ENCODE measurements at places on chromosomes 5 and 9.

GRCh38 chr5:41637424-41637823, 127.0 kb upstream of the PLCXD3 start:
- H3K4me1 ChIP-seq = no peaks in the 10 kb centered on the region
- no peak for DNase-seq
- no peak overlapping the region for H3K4me3 ChIP-seq

- peaks cover 39% of the 10 kb centered on the region for H3K36me3 ChIP-seq
- H3K27ac ChIP-seq = no peak overlapping the region
- no peaks in the 10 kb centered on the region for H3K4me1 ChIP-seq
- DNase-seq = no peak
Observed at GRCh38 chr5:172156541-172156994, 31.5 kb downstream of the STK10 start.

DNA sequence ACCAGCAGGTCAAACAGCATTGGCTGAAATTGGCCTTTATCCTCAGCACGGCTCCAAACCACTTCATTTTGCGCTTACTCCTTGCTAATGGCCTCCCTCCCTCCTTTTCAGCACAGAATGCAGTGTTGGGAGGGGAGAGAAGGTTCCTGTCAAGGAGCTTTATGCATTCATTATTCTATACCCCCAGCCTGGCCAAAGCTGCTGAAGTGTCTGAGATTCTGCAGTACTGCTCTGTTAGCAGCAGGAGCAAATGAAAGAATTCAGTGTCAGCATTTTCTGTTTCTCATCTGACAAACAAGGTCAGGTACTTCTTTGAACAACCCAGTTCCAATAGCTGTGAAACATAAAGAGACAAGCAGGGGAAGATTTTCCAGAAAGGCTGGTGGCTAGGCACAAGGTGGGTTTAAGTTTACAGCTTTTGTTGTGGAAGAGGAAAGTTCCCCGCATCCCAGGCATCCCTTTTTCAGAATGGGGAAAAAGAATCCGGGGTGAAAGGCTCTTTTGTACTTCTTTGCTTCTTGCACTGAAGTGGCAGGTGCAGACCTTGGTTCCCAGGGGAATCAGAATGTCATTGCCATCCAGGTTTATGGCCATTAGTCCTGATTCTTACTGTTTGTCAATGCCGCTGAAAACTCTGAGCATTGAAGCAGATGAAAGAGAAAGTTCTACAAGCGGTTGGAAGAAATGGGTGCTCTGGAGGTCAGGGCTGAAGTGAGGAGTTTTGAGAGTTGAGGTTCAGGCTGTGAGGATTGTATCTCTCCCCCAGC, 109.3 kb upstream of the APC start:
- H3K27ac ChIP-seq = no peak overlapping the region
- no peaks in the 10 kb centered on the region for H3K36me3 ChIP-seq
- DNase-seq = no peak
- H3K4me3 ChIP-seq = no peak overlapping the region
- peaks cover 10% of the 10 kb centered on the region for H3K27me3 ChIP-seq

DNA sequence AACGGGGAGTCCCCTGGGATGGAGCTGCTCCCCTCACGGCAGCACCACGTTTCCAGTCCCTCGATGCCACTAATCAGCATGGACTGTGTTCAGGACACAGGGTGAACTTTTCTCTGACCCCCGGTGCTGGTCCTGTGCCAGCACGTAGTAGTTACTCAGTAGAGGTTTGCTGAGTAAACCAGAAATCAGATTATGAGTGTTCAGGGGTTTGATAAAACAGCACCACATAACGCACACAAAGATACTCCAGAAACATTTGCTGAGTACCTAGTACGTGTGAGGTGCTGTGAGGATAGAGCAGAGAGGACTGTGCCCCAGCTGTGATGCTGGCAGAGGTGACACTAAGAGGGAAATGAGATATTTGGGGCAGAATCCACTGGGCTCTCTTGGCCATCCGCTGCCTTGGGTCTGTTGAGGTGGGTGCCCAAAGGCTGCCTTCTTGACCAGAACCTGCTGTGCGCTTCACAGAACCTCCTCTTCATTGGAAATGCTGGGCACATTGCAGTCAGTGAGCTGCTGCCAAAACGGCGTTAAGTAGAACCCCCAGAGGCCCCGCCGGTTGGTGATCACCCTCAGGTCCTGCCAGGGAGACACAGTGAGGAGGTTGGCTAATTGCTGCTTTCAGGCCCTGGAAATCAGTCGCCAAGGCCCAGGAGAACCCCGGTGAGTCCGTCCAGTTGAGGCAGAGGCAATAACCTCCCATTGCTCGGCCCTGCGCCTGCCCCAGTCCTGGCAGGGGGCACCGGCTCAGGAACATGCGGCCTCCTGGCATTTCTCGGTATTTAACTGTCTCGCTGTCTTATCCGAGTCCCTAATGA, 49.4 kb downstream of the NEURL1B start:
- no peak overlapping the region for H3K4me3 ChIP-seq
- H3K36me3 ChIP-seq = no peaks in the 10 kb centered on the region
- H3K27me3 ChIP-seq = no peaks in the 10 kb centered on the region
- peaks cover 11% of the 10 kb centered on the region for H3K4me1 ChIP-seq
- DNase-seq = no peak
- H3K27ac ChIP-seq = no peak overlapping the region

DNA sequence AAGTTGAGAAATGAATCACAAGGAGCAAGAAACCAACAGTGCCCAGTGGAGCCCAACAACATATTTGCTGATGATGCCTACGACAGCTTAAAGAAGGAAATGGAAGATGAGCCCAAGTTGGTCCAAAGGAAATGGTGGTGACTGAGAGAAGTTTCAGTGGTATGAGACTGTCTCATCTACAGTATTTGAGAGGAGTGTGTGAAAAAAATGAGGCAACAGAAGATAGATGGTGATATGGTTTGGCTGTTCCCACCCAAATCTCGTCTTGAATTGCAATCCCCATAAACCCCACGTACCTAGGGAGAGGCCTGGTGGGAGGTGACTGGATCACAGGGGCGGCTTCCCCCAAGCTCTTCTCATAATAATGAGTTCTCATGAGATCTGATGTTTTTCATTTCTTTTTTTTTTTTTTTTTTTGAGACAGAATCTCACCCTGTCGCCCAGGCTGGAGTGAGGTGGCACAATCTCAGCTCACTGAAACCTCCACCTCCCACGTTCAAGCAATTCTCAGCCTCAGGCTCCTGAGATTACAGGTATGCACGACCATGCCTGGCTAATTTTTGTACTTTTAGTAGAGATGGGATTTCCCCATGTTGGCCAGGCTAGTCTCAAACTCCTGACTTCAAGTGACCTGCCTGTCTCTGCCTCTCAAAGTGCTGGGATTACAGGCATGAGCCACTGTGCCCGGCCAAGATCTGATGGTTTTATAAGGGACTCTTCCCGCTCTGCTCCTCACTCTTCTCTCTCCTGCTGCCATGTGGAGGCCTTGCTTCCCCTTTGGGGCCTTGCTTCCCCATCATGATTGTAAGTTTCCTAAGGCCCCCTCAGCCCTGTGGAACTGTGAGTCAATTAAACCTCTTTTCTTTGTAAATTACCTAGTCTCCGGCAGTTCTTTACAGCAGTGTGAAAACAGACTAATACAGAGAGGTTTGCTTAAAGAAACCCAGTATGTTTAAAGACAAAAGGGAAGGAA, 30.2 kb downstream of the EFCAB9 start:
- H3K27me3 ChIP-seq = no peaks in the 10 kb centered on the region
- no peak overlapping the region for H3K4me3 ChIP-seq
- no peak overlapping the region for H3K27ac ChIP-seq
- H3K4me1 ChIP-seq = no peaks in the 10 kb centered on the region

DNA sequence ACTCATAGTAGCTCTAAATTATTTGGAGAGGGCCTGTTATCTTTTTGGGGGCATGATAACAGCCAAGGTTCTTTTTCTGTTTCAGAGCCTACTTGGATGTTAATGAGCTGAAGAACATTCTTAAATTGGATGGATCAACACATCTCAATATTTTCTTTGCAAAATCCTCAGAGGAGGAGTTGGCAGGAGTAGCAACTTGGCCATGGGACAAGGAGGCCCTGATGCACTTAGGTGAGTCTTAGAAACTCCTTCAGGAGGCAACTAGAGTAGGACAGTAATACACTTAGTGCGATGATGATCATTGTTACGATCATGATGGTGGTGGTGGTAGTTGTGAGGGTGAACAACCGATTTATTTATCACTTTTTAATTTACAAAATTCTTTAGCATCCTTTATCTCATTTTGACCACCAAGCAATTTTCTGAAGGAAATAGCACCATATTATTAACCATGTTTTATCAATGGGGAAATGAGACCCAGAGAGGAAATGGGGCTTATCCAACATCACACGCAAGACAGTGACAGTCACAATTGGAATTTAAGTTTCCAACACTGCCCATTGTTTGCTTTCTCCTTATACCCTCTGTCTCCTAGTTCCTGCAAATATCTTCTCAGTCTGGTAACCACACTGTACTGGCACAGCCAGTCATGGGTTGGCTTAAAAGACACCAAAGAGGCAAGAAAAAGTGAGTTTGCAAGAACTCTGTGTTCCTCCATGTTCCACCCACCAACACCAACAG, 54.0 kb downstream of the PAPPA start:
- H3K27ac ChIP-seq = no peak overlapping the region
- H3K27me3 ChIP-seq = no peaks in the 10 kb centered on the region
- H3K4me1 ChIP-seq = no peaks in the 10 kb centered on the region
- H3K36me3 ChIP-seq = no peaks in the 10 kb centered on the region
- DNase-seq = no peak
- H3K4me3 ChIP-seq = no peak overlapping the region

DNA sequence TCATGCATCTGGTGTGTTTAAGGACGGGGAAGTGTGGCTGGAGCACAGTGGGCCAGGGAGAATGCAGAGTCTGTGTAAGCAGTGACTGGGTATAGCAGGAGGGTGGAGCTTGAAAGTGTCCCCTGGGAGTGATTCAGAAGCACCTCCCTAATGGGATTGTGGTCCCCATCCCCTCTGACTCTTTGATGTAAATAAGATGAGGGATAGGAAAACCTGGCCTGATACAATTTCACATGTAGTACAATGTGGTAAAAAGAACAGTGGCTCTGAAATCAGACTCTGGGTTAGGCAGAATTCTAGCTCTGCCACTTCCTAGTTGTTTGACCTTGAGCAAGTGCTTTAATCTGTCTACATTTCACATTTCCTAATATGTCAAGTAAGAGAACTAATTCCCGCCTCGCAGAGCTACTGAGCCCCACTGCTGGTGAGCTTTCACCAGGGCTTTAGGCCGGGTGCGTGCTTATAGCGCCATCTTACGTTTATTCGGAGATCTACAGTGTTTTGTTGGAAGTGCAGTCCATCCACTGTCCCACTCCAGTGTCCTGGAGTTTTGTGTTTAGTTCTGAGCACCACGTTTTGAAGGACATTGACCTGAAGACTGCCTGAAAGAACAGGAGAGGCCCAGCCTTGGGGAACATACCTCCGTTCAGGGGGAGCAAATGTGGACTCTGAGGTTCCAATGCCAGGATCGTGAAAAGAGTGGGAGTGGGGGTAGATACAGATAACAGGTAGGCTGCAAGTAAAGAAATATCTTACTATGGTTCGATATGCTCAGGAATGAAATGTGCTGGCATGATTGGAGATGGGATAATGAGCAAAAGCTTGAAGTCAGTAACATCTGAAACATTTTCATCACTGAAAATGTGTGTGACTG, 51.2 kb upstream of the TESK1 start:
- DNase-seq = no peak
- peaks cover 2% of the 10 kb centered on the region for H3K27me3 ChIP-seq
- no peak overlapping the region for H3K27ac ChIP-seq
- no peak overlapping the region for H3K4me3 ChIP-seq
- no peaks in the 10 kb centered on the region for H3K36me3 ChIP-seq
- no peaks in the 10 kb centered on the region for H3K4me1 ChIP-seq

DNA sequence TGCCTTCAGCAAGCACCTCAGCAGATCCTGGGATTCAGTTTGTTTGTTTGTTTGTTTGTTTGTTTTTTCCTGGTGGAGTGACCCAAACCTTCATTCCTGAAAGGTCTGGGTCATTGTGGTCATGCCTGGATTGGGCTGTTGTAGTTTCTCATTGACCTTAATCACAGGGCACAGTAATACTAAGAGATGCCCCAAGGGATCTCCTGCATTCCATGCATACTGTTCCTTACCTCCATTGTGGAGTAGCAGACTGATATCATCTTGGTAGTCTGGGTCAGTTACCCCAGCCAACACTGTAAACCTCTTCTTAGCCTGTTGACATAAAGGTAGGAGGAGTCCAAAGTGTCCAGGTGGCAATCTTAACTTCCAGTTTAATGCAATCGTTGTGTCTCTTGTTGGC, 1466.7 kb upstream of the CDH9 start:
- H3K4me3 ChIP-seq = no peak overlapping the region
- DNase-seq = no peak
- no peaks in the 10 kb centered on the region for H3K27me3 ChIP-seq
- no peaks in the 10 kb centered on the region for H3K4me1 ChIP-seq
- H3K36me3 ChIP-seq = no peaks in the 10 kb centered on the region

GRCh38 chr9:72592502-72593403, 71.3 kb downstream of the TMC1 start:
- no peaks in the 10 kb centered on the region for H3K4me1 ChIP-seq
- DNase-seq = peak; percentile 7
- H3K27me3 ChIP-seq = peaks cover 8% of the 10 kb centered on the region
- no peak overlapping the region for H3K4me3 ChIP-seq
- no peak overlapping the region for H3K27ac ChIP-seq

- no peak overlapping the region for H3K4me3 ChIP-seq
- H3K36me3 ChIP-seq = peaks cover 6% of the 10 kb centered on the region
- H3K27ac ChIP-seq = no peak overlapping the region
- no peaks in the 10 kb centered on the region for H3K4me1 ChIP-seq
Observed at GRCh38 chr9:17484906-17485305, 94.0 kb upstream of the SH3GL2 start.

- DNase-seq = no peak
- H3K27me3 ChIP-seq = no peaks in the 10 kb centered on the region
- H3K36me3 ChIP-seq = no peaks in the 10 kb centered on the region
- H3K4me3 ChIP-seq = no peak overlapping the region
- H3K4me1 ChIP-seq = no peaks in the 10 kb centered on the region
- no peak overlapping the region for H3K27ac ChIP-seq
Observed at GRCh38 chr5:66993448-66993847, 203.2 kb downstream of the CD180 start.

- DNase-seq = no peak
- H3K27ac ChIP-seq = no peak overlapping the region
- H3K27me3 ChIP-seq = no peaks in the 10 kb centered on the region
- no peak overlapping the region for H3K4me3 ChIP-seq
Observed at GRCh38 chr5:64971513-64971912, 202.8 kb downstream of the CWC27 start.

Data from DND-41 (cell line).